ENCODE measurements at places on chromosomes 6 and 20.

- peak; percentile 58 for DNase-seq
Observed at GRCh38 chr20:43749734-43750294, 23.0 kb upstream of the GTSF1L start.

- DNase-seq: no peak
Observed at GRCh38 chr6:24901698-24902328, 33.9 kb downstream of the RIPOR2 start.

DNA sequence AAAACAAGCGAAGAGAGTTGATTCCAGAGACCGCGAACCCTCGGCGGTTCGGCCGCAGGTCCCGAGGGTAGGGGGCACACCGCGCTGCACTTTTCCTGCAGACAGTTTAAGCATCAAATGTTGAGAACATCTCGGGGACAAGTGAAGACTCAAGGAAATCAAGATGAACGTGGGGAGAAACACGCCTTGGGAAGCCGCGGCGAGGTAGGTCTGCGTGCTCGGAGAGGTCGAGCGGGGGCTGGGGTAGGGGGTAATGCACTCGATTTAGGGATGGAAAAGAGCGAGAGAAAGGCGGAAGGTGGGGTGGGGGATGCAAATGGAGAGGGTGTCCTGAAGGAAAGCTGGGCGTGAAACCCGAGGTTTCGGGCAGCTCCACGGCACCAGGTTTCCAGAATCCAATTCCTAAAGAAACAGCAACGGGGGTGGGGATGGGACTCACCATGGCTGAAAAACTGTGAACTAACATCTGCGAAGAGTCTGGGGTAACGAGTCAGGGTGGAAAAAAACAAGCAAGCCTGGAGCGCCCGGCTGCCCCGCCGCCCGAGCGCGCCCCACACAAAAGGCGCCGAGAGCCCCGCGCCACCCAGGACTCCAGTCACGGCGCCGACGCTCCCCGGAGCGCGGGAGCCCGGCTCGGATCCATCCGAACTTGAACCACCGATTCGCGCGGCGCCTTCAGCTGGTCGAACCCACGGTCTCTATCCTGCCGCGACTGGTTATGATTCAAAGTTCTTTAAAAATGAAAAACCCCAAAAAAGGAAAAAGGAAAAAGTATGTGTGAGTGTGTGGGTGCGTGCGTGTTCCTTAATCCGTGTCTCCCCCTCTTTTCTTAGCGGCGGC, 3.5 kb downstream of the TFAP2A start:
- DNase-seq: no peak

DNA sequence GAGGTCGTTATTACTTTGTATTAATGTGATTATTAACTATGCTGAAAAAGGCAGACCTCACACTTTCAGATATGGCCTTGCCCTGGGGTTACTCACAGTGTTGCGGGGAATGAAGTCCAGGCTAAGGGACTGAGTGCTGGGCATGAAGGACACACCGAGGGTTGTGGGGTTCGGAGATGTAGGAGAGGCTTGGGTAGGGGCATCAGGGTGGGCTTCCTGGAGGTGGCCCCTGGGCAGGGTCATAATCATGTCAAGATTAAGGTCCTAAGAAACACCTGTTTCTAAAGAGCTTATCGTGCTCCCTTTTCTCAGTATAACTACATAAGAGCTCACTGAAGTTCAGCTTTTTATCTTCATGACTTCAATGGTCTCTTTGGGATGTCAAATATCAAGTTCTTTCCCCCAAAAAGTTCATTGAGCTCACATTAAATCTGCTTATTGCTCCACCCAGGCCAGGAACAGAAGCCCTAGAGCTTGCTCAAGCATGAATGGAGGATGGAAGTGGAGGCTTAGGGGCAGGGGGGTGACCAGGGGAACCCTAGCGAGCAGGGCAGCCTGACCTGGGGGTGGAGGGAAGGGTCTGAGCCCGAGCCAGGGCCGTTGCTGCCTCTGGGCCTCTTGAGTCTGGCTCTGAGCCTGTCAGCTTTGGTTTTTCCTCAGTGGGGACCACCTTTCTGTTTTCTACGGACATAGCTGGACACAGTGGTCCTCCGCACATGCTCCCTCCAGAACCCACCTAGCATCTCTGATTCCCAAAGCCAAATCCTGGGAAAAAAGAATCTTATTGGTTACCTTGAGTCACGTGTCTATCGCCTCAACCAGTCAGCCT, 37.3 kb upstream of the TGM2 start:
- no peak for DNase-seq

DNA sequence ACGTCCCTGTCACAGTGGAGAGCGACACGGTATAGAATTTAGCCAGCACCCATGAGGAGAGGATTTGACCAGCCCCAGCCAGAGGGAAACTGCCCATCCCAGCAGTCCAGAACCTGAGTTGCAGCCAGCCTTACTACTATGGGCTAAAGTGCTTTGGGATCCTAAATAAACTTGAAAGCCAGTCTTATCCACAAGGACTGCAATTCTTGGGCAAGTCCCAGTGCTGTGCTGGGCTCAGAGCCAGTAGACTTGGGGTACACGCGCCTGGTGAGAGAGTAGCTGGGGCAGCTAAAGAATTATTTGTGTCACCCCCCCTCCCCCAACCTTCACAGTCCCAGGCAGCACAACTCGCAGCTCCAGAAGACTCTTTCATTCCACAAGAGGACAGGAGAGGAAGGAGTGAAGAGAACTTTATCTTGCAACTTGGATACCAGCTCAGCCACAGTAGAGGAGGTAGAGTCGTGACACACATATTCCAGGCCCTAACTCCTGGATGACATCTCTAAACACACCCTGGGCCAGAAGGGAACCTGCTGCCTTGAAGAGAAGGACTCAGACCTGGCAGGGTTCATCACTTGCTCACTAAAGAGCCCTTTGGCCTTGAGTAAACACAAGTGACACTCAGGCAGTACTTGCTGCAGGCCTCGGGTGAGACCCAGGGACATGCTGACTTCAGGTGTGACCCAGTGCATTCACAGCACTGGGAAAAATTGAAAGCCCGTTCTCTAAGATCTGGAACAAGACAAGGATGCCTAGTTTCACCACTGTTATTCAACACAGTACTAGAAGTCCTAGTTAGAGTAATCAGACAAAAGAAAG, 100.3 kb downstream of the REV3L start:
- DNase-seq: no peak

- no peak for DNase-seq
Observed at GRCh38 chr6:40274058-40274457, 313.1 kb downstream of the LRFN2 start.

Data from stimulated activated CD8-positive, alpha-beta memory T cell treated with anti-CD3 and anti-CD28 coated beads, Interleukin-7, amount 100 ng/mL, for 4 hours (primary cell).